NCI-H1105 treated with DMSO at 0.1 percent for 48 hours (cell line): ENCODE measurements at places on chromosomes 6 and 20.

GRCh38 chr6:167153521-167153959, 4.2 kb downstream of the GPR31 start:
- DNase-seq, result no peak

GRCh38 chr6:56992703-56993102, 37.8 kb downstream of the BEND6 start:
- no peak for DNase-seq

- DNase-seq, result no peak
These were observed 120.7 kb upstream of the FOXQ1 start for GRCh38 chr6:1191141-1191630.

DNA sequence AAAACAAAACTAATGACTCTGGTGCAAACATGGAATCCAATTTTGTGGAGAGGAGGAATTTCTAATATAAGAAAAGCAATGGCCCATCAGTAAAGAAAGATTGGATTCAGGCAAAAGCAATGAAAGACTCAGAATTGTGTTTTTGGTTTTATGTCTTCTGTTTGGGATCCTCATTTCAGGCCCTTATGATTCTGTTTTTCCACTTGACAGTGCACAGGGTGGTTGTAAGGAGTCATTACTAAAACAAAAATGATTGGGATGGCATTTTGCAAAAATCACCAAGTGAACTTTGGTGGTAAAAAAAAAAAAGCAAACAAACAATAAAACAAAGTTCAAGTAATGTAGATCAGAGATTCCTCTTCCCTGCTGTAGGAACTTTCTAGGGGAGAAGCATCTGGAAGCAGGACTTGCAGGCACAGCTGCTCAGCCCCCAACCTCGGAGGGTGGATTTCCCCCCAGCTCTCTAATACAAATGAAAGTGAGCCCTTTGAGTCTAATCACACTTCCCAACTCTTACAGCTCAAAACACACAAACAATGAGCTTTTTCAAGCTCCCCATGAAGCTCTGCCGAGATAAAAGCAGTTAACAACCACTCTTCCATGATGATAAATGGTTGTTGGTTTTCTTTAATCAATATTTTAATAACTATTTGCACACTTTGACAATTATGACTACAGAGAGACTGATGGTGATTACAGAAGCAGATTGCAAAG, 177.7 kb downstream of the ZDHHC14 start:
- DNase-seq, result no peak

GRCh38 chr20:64099880-64100565, 7.3 kb downstream of the NPBWR2 start:
- DNase-seq, result no peak

DNA sequence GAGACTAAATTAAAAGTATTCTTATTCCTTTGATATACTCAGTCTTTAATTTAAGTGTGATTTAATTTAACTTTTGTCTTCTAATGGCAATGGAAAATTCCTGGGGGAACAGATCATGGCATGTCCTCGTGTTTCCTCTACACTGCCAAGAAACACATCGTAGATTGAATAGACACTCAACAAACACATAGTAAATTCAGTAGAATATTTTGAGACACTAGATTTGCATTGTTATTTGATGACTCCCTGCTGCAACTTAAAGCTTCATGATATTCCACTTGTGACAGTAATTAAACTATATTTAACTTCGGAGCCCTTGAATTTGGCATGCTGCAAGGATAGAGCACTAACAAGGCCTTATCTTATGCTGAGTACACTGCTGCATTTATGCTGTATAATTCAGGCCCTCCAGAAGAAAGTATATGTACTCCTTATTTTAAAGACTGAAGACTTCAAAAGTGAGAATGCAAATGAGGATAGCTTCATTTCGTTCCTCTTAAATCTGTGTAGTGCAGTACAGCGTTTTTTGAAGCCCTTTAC, 84.3 kb downstream of the GRM1 start:
- DNase-seq, result no peak

DNA sequence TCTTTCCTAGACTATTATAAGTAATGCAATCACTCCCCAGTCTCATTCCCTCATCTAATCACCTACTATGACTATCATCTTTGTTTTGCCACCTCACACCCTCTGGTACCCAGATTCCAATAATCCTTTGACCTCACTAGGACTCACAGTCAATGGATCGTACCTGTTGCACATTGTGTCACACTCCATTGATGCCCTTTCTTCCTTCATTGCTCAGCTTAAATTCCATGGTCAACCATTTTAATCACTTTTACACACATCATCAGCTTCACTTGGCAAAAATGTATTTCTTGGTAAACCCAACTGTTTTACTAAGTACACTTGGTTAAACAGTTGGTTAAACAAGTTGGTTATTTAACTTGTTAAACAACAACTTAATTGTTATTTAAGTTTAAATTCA, 44.0 kb downstream of the CEP162 start:
- DNase-seq, result no peak

- no peak for DNase-seq
These were observed 253.5 kb downstream of the GJA1 start for GRCh38 chr6:121688974-121689373.

DNA sequence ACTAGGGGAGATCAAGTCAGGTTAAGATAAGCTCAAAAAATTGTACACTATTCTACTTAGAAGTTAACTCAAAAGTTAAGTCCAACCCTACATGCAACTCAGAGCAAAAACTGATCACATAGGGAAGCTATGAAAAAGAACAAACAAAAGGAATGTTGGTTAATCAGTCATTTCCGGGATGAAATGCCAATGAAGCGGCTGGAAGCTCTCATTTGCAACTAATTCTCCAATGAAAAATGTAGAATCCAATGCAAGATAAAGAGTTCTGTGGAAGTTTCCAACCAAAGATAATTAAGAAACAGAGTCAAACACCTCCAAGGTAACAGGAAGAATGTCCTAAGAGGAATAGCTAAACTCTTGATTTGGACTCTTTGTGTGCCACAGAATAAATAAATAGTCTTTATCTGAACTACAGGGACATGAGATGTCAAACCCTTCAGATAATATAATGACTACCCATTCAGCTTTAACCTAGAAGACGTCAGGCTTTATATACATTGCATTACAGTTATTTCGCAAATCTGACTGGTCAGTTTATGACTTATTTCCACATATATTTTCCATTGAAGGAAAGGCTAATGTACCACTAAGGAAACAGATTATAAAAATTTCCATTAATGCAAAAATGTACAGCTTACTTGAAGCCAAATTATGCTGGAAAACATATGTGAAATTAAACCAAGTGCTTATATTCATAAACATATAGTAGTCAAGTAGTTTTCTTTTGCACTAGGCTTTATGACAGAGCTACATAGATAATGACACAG, 48.0 kb upstream of the DST start:
- no peak for DNase-seq

GRCh38 chr6:157669747-157670216, 153.3 kb upstream of the SNX9 start:
- DNase-seq, result no peak

DNA sequence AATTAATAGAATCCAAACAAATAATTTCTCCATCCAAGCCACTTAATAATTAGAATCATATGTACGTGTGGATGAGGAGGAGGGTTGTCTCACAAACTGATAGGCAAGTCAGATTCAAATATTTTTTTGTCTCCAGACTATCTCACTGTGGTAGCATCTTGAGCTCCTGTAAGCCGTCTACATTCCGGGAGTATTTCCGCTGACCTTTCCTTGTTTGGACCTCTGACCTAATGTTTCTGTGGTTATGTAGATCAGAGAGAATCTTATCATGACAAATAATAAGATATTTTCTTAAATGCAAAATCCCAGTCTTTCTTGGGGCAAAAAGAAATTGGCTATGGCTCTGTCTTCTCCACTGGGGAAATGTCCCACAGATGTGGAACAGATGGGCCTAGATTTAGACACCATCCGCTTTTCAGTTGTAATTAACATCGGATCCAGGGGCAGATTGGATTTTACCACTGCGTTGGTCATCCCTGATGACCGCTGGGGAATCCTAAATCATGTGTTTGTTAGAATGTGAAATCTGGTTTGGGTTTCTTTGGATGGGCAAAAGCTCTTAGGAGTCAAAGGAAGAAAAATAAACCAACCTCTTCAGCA, 197.1 kb upstream of the RIN2 start:
- no peak for DNase-seq

GRCh38 chr6:2140438-2141128, 104.8 kb downstream of the GMDS start:
- no peak for DNase-seq

GRCh38 chr6:99612551-99613408, 6.1 kb downstream of the PRDM13 start:
- no peak for DNase-seq

DNA sequence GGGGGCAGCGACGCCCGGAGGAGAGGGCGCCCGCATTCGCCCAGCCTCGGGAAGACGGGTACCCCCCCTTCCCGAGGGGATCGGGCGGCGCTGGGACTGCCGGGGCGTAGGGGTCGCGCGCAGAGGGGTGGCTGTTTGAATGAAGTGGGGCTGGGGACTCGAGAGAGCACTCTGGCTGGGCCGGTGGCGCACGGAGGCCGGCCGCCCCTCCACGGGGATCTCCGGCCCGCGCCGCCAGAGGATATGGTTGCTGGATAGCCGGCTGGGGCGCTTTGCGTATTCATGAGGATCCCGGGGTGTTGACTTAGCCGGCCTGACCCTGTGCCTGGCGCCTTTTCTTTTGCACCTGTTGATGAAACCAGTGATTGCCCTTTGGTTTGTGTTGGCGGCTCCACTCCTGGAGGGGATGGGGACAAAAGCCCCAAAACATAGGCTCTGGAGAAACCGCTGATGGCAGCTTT, 469 bp downstream of the SYNJ2 start:
- no peak for DNase-seq

DNA sequence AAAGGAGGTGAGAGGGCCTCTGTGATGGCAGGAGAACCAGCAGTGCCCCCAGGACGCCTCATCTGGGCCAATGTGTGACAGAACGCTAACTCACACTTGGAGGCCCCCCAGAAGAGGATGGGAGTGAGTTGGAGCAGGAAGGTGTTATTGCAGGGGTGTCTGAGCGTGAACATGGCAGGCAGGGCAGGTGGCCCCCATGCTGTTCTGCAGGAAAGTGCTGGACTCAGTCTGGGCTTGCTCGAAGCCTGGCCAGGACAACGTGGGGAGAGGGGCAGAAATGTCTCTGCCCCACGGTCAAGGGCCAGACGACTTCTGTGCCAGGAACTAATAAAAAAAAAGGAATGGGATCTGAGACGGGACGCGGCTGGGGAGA, 931 bp upstream of the EBF4 start:
- DNase-seq, result no peak

DNA sequence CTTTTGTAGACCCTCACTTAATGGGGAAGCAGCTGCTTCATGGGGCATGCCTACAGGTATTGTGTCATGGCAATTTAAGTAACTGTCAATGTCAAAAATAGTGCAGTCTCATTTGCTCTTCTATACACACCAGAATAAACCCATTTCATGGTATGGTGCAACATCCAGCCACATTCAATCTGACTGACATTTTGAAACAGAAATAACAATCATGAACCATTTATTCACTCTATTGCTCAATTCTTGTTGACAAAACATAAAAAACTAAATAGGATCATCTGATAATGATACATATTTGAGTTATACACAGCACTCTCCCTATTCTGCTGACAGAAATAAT, 122.9 kb downstream of the MAP7 start:
- no peak for DNase-seq

- DNase-seq, result peak; percentile 63
These were observed 48.7 kb upstream of the RSPO3 start for GRCh38 chr6:127069659-127070279.

DNA sequence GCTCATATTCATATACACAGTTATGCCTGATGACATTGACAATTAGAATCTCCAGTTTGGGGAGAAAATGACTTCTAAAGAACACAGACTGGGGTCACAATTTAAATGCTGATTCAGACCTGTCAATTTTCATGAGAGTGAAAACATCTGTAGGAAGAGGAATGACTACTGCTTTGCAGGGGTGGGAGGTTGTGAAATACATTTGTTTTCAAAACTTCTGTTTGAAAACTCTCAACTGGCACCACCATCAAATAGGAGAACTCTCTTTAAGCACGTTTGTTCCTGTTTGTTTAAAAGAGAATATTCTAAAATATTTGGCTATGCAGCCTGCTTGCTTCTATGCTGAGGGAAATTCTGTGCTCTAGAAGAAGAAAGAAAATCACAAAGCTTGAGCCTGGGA, 50.8 kb upstream of the ADGRF5 start:
- DNase-seq, result no peak

DNA sequence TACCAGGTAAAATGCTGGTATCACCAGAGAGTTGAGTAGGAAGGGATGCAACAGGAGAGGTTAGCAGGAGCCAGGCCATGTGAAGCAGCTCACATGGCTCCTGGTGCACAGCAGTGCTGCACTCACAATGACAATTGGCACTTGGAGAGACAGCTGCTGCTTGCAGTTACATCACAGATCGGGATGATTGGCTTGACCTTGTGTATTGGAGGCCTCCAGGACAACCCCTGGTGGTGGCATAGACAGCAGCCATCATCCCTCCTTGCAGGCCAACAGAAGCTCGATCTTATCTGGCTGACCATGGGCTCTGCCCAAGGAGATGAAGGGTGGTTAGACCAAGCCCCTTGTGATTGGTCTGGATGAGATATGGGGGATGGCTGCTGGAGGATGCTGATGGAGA, 73.0 kb downstream of the EYA2 start:
- no peak for DNase-seq

DNA sequence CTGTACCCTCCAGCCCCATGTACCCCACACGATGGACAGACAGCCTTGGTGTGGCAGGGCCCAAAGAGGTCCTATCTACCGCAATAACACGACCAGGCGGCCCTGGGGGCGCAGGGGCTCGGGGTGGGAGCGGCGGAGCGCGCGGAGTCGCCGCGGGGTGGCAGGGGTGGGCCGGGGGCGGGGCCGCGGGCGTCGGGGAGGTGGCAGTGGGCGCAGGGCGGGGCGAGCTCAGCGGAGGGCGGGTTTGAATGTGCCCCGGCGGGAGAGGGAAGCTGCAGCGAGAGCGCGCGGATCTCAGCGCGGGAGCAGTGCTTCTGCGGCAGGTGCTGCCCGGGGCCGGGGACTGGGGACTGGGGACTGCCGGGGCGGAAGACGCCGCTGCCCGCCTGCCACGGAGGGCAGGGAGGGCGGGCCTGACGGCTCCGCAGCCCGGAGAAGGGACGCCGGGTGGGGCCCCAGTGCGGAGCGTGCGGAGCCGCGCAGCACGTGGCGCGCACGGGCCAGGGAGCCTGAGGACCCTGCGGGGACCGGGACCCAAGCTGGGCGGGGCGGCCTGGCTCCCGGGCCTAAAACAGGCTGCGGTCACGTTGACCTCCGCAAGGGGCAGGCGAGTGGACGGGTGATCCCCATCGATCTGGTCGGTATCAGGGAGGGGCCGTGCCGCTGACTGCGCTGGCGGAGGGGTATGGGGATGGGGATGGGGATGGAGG, at the start of gene SLC29A1:
SLC29A1 (plus strand) TSS at position 277 of the 710 bp plus-strand sequence. CDS start 3,719 bp downstream, outside the sequence.
- DNase-seq, result peak; percentile 76

DNA sequence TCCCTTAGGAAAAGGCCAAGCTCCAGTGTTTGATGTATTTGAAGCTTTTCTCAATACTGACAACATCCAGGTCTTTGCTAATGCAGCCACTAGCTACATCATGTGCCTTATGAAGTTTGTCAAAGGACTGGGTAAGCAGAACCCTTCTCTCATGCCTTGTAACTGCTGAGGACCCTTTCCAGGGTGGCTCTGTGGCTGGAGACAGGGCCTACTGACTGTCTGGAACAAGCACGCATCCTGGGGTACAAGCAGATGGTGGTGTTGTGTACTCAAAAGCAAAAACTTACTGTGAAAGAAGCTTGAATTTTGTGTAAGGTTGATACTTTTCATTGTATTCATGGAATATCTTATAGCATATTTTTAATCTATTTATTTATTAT, 69.0 kb upstream of the SMIM28 start:
- no peak for DNase-seq
